ENCODE measurements at places on chromosomes 6 and 20.

DNA sequence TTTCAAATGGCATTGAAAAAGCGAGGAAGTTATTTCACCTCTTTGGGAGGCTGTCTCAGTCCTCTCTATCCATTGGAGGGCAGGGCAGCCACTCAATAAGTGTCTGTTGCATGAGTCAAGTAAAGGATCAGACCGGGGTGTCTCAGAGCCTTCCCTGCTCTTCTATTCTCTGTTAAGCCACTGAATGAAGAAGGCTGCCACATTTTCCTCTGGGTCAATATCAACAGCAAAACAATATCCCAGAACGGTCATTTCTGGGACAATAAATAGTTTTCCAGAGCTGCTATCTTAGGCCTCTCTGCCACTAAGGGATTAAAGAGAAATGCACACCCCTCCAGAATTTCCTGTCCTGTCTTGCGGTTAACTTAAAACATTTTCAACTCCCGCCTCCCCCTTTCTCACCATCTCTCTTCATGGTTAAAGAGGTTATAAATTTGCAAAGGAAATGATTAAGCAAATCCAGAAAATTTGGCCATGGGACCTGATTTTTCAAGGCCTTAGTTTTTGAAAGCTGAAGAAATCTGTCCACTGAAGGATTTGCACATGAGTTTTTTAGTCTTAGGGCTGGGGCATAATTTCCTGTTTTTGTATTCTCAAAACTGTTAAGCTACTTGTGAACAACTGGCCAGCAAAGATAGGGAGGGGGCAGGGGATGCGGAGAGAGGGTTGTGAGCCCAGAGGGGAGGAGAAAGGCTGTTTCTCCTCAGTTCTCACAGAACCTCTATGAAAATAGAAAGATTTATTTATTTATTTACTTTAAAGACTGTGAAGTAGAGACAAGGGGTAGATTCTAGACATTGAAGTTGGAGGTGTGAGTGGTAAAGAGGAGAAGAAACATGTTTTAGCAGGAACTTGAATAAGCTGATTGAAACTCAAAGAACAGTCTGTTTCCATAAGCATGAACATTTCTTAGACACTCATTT is 135.7 kb downstream of the BCAS1 start:
- no peak for DNase-seq

- DNase-seq: no peak
Measured at GRCh38 chr6:4939241-4939640, 64.6 kb downstream of the RPP40 start.

DNA sequence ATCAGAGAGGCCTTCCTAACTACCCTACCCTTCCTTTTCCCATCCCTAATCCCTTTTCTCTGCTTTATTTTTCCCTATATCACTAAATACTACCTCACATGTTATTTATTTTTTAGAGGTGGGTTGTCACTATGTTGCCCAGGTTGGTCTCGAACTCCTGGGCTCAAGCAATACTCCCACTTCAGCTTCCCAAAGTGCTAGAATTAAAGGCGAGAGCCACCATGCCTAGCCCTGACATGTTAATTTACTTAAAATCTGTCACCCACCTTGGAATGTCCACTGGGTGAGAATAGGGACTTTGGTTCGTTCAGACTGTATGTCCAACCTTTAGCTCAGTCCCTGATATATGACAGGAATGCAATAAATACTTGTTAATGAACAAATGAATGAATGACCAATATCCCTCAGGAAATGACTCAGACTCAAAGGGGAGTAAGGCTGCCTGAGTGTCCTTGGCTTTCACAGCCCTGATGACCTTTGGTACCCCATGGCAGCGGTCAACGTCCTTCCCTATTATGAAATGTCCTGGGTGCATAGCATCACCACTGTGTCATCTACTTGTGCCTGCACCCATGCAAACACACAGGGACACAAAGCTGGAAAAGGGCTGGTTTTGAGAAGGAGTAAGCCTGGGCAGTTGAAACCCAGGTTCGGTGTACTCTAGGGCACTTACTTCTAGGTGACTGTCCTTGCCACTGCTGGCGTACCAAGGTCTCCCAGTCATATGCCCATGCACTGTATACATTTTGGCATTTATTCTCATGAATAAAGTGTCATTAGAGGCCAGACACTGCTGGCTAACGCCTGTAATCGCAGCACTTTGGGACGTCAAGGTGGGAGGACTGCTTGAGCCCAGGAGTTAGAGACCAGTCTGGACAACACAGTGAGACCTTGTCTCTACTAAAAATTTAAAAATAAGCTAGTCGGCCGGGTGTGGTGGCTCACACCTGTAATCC is 26.5 kb downstream of the BCL2L1 start:
- DNase-seq: no peak

- no peak for DNase-seq
Measured at GRCh38 chr6:25627001-25627400, 25.0 kb upstream of the SCGN start.

- no peak for DNase-seq
Measured at GRCh38 chr6:128167552-128167951, 266.7 kb upstream of the THEMIS start.

DNA sequence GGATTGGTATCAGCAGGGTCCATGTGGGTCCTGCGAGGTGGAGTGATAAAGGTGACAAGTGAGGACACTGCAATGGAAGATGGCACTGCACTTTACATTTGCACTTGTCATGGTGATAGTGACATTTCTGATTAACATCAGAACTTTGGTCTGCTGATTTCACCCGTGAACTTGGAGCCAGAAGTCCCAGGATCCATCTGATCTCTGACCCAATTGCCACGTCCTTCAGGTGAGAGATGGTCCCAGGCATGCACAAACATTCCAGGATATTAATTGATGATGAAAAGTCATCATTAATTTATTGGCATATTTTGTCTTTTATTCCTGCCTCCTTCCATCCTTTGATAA is 9.8 kb upstream of the GHRH start:
- DNase-seq: no peak

GRCh38 chr6:23498013-23498412 is 628.0 kb upstream of the NRSN1 start:
- no peak for DNase-seq

GRCh38 chr6:75281653-75282052 is 2.9 kb downstream of the TMEM30A start:
- no peak for DNase-seq
